Activated T-cell treated with anti-CD3 and anti-CD28 coated beads for 1 hour (primary cell): ENCODE measurements at places on chromosomes 3 and 15.

GRCh38 chr15:50248994-50249582 lies 16.4 kb downstream of the HDC start:
- no peak for DNase-seq

- DNase-seq: no peak
These were observed 4.1 kb downstream of the ISLR2 start for GRCh38 chr15:74134387-74135027.

DNA sequence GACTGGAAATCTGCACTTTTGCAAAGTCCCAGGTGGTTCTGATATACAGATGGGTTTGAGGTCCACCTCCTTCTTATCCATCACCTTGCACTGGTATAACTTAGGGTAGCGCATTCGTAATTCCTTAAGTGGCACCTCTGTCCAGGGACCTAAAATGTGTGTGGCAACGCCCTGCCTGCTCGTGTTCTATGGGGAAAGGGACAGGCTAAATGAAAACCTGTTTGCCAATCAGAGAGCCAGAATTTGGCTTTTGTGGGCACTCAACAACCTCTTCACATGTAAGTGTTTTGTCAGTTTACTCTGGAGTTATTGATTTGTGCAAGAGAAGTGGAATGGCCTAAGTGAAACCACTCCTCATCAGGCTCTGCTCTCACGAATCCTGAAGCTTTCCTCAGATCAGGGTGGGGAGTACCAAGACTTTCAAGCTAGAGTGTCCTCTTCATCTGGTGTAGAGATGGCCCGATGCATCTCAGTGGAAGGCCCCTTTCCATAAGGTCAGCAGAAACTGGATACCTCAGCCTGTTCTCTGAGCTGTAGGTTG lies 138.3 kb downstream of the ALDH1A2 start:
- DNase-seq: no peak

DNA sequence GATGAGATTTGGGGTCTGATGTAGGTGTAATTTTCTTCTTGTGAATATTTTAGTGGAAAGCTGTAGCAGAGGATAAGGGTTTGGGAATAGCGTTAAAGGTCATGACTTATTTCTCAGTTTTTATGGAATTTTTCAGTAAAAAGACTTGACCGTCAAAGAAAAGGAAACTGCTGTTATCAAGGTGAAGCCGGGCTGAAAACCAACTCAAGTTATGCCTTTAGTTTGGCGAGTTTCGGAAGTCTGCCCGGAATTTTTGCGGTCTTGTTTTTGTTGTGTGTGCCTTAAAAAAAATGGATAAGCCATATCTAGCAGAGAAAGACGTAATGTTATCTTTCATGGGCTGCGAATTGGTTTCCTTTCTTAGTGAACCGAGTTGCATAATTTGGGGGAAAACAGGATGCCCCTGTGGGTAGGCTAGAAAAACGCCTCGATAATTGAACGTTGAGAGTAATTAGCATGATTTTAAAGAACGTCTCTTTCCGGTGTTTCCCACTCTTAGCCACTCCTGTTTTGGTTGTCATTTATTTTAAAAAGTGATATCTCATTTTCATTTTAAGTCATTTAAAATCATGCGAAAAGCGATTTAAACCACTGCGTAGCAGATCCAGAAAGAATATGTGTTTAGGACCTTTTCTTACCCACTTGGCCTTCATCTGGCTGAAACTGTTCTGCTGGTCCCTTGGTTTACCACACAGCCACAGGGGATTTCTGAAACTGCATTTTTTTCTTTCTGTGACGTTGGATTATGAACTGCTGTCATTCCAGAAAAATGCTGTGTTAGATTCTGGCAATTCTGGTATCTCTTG lies 1.1 kb downstream of the NFKBIZ start:
- no peak for DNase-seq

DNA sequence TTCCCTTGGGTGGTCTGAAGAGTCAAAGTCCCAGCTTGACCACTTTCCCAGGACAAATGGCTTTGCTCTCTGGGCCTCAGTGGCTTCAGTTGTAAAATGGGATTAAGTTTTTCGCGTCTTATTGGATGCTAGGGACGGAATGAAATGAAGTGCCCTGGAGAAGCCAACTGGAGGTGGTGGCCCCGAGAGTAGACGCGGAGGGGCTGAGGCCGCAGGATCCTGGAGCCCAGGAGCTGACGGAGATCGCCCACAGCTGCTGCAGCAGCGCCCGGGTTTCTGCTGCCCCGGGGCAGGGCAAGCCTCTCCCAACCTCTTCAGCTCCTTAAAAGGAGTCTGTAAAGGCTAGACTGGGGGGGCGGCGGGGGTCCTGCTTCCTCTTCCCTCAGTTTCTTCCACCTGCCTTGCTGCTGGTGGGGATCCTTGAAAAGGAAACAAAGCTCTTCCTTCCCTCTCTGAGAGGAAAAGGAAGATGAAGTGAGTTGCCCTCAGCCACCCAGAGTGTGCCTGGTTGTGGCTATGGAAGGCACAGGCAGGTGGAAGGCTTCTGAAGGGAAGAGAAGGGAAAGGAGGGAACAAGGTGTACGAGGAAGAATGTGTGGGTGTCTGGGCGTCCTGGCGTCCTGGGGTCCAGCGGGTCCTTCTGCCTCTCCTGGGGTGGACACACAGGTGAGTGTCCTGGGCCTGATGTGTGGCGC lies 967 bp upstream of the BNC1 start:
- no peak for DNase-seq
